ENCODE measurements at places on chromosomes 3 and 15.

- no peak for DNase-seq
Observed at GRCh38 chr3:160401291-160402095, 2.0 kb downstream of the SMC4 start.

DNA sequence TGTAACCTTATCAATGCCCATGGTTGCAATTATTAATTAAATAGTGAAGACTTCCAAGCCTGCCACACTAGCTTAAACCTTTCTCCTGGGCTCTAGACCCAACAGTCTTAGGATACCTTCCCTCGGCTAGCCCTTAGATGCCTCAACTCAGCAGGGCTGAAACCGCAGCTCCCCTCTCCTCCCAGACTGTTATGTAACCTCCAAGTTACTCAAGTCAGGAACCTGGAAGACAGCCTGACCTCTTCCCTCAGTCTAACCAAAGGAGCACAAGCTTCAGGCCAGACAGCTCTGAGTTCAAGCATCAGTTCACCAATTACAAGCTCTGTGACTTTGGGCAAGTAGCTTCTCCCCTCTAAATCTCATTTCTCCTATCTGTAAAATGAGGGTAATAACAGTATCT lies 70.5 kb upstream of the HACD2 start:
- DNase-seq = no peak

- no peak for DNase-seq
Observed at GRCh38 chr3:146078031-146078430, 83.0 kb downstream of the PLOD2 start.

- no peak for DNase-seq
Observed at GRCh38 chr3:105997466-105997799, 128.6 kb upstream of the CBLB start.

GRCh38 chr3:52225452-52226228 lies at the start of gene TLR9:
Gene TLR9 (minus strand): TSS chr3:52225645. CDS start chr3:52225529, 116 bp downstream.
- DNase-seq = no peak
